ENCODE measurements at places on chromosomes 12 and 14.

GRCh38 chr12:131918311-131919050 lies 10.6 kb upstream of the PUS1 start:
- no peak for DNase-seq

DNA sequence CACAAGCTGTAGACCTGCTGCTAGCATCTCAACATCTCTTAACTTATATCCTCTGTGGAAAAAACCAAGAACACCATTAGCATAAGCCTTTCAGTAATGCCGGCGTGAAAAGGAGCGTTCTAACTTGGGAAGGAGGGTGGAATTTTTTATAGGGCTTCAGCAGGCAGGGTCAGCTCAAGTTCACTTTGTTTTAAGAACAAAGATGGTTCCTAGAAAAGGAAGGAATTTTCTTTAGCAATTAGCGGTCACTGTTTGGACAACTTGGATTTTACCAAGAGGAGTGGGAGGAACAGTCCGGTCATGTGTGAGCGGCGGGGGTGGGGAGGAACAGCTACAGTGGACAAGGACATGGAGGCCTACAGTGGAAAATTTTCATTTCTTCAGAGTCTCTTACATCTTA lies 35.9 kb downstream of the BBS10 start:
- DNase-seq: no peak

DNA sequence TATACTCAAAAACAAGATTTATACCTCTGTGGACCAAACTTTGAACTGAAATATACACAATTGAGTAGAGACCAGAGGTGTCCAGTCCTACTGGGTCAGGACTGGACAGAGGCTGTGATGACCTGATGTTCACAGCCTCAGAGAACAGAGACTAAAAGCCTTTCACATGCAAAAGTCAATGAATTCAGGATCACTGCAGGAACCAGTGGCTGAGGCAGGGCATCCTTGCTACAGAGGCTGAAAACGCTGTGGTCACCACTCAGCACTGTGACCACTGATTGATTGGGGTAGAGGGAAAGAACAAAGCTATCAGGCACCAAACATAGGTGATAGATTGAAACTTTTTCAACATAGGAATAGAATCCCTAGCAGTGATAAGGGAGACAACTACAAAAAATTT lies 25.1 kb downstream of the GRIP1 start:
- DNase-seq: no peak

DNA sequence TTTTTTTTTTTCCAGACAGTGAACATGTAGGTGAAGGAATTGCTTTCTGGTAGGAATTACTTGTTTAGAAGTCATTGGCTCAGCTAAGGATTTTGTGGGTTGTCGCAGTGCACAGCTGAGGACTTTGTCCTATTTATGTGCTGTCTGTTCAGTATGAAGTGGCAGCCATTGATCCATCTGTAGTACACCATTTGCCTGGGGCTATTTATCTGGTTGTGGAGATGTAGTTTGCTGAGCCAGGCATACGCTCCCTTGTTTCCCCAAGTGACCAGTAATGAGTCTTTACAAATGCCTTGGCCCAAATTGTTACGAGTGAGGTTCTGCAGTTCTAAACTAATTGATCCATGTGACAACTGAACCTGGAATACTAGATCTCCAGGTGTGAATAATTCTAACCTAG lies 140.1 kb downstream of the NRXN3 start:
- DNase-seq: no peak

DNA sequence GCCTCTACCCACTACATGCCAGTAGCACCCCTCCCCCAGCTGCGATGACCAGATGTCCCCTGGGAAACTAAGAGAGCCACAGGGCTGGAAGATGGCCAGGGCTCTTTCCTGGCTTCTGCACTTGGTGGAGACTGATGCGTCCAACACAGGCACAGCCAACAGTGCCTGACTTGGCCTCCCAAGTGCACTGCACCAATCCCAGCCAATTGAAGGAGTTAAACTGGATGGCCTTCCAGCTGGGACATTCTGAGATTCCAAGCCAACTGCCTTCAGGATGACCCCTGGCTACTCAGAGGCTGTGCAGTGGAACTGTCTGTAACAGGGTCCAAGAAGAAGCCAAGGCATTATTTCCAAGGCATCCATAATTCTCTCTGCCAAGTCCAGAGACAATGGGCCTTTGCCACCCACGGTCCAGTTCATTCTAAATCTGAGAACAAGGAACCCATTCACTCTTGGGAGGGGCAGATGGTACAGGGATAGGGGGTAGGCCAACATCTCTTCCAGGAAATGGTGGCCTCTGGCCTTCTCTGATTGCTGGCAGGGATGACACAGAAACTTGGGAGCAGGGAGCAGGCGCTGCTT lies 35.2 kb downstream of the PRIMA1 start:
- no peak for DNase-seq

- DNase-seq: no peak
Measured at GRCh38 chr12:4120316-4120917, 153.1 kb upstream of the CCND2 start.

DNA sequence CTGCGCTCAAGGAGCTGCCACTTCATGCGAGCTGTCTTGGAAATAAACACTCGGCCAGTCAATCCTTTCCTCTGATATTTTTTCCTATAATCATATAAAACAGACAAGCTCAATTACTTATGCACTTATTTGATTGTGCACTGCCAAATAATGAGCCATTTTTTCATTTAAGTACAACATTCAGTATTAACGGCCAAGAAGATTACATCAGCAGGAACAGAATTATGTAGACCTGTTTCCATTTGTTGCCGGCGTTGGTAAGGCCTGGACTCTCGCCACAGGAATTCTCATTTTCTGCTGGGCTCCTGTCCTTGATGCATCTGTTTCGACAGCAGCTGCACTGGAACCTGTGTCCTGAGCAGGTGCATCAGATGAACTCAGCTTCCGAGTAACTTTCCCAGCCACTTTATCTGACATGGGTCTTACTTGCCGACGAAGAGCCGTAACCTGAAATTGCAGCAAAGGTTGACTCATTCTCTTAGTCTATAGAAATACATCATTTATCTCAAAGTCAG lies 110.2 kb downstream of the KIF21A start:
- no peak for DNase-seq

DNA sequence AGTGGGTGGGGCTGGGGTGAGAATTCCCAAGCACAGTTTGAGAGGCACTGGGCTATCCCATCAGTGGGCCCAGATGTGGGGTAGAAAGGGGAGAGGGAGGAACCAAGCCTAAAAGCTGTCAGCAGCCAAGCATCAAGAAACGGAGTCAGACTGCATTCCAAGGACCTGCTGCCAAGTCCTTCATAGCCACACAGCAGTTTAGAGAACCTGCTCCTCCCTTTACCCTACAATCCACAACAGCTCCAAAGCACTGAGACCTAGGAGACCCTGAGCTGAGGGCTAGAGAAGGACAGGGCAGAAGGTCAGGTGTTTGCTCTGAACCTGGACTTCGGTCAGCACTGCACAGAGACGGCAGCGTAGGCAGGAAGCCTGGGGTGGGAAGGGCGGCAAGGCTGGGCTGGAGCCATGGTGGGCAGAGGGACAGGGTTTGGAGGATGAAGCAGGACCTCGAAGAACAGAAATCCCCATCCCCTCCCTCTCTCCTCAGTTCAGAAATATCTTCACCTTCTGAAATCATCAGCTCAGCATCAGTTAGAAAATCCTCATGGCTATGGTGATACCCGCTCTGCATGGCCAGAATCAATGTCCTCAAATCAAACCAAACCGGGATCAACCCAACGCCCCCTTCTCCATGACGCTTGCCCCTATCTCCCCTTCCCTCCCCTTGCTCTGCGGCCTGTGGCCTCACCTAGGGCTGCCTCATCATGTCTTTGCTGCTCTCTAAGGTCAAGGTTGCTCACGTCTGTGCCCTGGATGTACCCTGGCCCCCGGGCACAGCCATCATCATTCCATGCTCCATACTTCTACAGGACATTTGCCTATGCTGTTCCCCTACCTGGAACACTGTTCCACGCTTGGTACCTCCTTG lies 12.9 kb upstream of the SERPINA4 start:
- no peak for DNase-seq

GRCh38 chr12:51415931-51416330 lies 8.7 kb upstream of the SLC4A8 start:
- DNase-seq: no peak

- DNase-seq: no peak
Measured at GRCh38 chr14:43855556-43855955, 651.5 kb downstream of the FSCB start.

DNA sequence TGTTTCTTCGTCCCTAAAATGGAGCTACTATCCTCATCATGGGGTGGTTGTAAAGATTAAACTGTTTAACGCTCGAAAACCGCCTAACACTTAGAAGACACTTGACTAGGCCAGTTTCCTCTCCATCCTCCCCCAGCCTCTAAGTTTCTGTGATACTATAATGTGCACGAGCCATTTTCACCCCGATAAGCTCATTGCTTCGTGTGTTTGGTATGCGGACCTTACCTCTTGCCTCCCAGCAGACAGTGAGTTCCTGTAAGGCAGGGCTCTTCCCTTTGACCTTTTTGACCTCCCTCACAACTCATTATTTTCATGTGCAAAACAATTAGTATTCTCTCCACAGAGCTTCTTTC lies 499 bp upstream of the GXYLT1 start:
- no peak for DNase-seq

DNA sequence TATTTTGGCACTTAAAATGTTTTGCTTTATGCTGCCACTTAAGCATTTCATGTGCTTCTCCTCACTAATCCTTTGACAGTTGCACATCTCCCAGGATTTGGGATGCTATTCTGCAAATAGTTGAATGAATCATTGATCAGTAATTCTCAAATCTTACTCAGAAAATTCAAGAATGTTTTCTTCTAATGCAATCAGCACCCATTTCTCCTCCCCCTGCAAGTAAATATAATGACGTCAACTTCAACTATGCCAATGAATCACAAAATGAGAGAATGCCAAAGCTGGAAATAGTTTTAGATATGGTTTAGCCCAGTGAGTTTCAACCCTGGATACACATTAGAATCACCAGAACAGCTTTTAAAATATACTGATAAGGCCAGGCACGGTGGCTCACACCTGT lies 2.1 kb upstream of the BLOC1S1 start:
- DNase-seq: no peak

DNA sequence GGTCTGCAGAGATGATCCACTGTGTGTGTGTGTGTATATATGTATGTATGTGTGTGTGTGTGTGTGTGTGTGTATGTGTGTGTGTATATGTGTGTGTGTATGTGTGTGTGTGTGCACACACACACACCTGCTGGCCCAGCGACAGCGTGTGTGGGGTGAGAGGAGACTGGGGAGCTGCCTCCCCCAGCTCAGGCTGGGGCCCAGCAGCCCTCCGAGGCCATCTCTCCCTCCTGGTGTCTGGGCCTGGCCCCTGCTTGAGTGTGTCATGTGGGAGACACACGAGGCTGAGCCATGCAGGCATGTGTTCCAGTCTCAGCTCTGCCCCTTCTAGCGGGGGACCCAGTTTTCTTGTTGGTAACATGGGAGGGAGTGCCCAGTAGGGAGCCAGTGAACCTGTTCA lies 10.0 kb upstream of the TNFAIP2 start:
- DNase-seq: no peak

- DNase-seq: no peak
Measured at GRCh38 chr12:93780101-93780641, 103.0 kb downstream of the CRADD start.

GRCh38 chr12:93572712-93573551 lies 457 bp downstream of the SOCS2 start:
- DNase-seq: peak; percentile 27
